A549 treated with DMSO at 1 μM for 4 hours (cell line): ENCODE measurements at places on chromosomes 11 and 22. TPM values are rescaled to one million over a fixed set of nuclear protein-coding genes. Genes with fewer than 3 reads are reported as not detected.

CAPN1 gene
- total RNA-seq, result 96.7 to 116 TPM (median 104 TPM) in 5 replicates

OR52A1 gene
- not detected in 5 replicates for total RNA-seq

NDUFC2 gene
- 242 to 295 TPM (median 243 TPM) in 5 replicates for total RNA-seq

TPBGL gene
- 0.21 to 0.35 TPM (median 0.24 TPM) in 5 replicates for total RNA-seq

HEPN1 gene
- not detected in 5 replicates for total RNA-seq

TUB gene
- 6.9 to 9.0 TPM (median 8.9 TPM) in 5 replicates for total RNA-seq
